ENCODE measurements at places on chromosomes 6 and 20.

DNA sequence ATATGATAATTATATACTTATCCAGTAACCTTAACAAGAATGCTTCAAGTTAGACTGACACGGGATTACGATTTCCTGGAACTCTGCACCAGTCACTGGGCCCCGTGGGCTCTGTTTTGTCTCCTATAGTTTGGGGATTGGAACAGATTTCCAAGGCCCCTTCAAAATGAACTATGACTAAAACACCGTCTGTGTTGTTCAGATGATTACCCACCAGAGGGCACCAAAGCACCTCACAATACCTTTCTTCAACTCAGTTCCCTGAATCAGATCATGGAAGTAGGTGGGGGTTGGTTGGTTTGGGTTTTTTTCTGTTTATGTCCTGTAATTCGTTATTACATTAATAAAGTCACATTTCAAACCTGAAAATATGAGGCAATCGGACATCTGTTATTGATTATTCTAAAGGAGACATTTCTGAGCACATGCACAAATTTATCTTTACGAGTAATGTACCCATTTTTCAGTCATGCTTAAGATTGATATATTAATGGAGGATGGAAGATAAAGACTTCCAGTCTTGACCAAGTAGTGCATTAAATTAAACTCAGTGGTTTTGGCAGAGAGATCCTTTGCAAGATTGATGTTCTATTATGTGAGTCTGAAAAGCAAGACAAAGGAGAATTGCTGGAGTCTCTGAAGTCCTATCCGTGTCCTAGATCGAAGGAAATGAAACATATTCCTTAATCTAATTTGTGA lies 112.0 kb upstream of the COL21A1 start:
- peak; percentile 56 for DNase-seq

DNA sequence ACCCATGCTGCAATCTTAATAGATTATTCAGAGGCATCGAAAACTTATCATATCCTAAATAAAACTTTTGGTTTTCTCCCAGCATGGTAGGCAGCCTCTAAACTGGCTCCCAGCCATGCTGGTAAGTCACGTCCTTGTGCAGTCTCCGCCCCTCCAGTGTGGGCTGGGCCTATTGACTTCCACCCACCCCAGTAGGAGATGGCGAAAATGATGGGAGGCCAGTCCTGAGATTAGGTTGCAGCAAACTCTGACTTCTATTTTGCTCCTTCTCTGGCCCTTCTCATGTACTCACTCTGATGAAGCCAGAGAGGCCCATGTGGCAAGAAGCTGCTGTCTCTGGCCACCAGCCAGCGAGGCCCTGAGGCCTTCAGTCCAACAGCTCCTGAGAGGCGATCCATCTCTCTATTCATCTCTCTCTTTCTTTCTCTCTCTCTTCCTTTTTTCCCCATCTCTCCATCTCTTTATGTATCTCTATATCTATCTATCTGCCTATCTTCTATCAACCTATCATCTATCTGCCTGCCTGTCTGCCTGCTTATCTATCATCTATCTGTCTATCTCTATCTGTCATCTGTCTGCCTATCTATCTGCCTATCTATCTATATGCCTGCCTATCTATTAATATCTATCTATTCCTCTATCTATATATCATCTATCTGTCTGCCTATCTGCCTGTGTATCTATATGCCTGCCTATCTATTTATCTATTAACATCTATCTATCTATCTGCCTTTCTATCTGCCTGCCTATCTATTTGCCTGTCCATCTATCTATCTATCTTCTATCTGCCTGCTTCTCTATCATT lies 52.7 kb upstream of the STX16 start:
- no peak for DNase-seq

- no peak for DNase-seq
Measured at GRCh38 chr6:79266051-79266450, 31.6 kb upstream of the HMGN3 start.

DNA sequence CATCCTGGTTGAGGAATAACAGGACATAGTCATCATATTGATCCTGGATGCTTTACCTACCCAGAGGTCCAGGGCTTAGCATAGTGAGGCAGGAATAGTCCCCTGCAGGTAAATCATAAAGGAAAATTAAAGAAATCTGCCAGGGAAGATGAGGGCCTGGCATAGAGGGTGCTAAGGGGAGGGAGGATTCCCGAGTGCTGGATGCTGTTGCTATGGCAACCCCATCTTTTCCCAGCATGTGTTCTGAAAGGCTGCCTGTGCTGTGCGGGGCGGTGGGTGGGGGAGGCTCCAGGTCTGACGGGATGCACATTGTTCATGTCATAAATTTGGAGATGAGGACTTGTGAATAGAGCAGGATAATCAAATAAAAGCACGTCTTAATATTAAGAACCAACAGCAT lies 212.6 kb upstream of the PCSK2 start:
- DNase-seq = no peak

- DNase-seq = no peak
Measured at GRCh38 chr6:39706819-39707335, 18.3 kb downstream of the KIF6 start.

Measured in RCC 7860 (cell line).